ENCODE measurements at places on chromosomes 6 and 20.

DNA sequence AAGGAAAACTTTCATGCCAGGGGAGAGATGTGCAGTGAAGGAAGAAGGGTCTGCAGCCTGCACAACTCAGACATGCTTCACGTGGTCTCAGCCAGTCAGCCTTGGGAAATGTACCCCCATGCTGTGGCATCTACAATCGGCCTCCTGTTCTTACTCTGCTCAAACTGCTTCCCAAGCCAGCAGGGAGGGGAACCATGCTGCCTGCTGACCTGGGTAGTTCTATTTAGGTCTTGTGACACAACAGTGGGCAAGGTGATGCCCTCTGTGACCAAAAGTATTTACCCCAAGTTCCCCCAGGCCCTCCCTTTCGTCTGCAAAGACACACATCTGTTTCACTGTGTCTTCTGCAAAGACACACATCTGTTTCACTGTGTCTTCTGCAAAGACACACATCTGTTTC, 106.9 kb downstream of the SLC23A2 start:
- DNase-seq, result no peak

- DNase-seq, result peak; percentile 72
These were observed 38.5 kb upstream of the MLIP start for GRCh38 chr6:54072635-54073313.

DNA sequence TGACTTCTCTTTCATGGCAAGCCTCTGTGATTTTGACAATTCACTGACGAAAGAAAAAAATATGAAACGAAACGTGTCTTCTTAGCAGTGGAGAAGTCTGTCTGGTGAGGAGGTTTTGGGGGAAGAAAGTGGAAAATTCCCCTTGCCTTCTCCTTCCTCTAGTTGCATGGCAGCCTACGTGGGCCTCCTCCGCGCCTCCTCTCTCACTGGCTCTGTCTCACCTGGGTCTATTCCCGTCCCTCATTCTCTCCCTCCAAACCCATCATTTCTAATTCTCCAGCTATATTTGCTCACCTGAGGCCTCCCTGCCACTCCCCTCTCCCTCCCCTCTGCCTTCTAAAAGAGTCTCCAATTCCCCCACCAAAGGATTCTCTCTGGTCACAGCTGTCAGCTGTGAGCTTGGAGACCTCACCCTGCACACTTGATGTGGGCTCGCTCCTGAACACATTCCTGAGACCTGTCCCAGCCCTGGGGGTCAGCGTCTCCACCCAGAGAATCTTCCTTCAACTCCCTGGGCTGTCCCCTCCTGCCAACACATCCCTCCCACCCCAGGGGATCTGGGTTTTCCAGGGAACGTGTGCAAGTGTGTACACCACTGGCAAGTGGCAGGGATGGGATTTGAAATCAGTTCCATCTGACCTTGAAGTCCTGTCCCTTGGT, 159.6 kb upstream of the PMEPA1 start:
- peak; percentile 15 for DNase-seq

- DNase-seq, result no peak
These were observed at the start of gene GDAP1L1 for GRCh38 chr20:44247131-44247571. Gene GDAP1L1 (plus strand): TSS chr20:44247308. CDS start chr20:44247335, 27 bp downstream.

DNA sequence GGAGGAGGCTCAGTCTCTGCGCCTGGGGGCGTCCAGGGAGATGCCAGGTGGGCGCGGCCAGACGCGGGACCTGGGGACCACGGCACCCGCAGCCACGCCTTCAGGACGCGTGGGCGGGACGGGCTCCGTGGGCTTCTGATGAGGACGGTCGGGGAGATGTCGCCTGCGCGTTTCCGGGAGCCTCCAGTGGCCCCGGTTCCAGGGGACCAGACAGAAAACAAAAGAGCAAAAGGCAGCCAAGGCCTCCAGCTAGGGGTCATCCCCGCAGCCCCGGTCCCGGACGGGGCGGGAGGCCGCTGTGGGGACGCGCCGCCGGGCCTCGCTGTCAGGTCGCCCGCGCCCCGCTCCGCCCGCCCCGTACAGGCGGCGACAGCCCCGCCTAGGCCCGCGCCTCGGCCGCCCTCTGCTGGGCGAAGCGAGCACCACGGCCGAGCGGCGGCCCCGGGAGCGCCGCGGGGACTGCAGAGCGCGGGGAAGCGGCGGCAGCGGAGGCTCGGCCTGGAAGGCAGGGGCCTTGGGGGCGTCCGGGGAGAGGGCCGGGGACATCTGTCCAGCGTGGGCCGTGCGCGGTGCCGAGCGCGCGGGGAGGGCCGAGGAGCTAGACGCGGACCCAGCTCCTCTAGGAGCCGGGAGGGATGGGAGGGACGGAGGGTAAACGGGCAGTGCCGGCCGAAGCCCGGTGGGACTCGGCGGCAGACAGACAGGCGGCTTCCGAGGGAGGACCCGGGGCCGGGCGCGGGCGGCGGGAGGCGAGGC, 48.7 kb downstream of the TMEM242 start:
- peak; percentile 79 for DNase-seq

DNA sequence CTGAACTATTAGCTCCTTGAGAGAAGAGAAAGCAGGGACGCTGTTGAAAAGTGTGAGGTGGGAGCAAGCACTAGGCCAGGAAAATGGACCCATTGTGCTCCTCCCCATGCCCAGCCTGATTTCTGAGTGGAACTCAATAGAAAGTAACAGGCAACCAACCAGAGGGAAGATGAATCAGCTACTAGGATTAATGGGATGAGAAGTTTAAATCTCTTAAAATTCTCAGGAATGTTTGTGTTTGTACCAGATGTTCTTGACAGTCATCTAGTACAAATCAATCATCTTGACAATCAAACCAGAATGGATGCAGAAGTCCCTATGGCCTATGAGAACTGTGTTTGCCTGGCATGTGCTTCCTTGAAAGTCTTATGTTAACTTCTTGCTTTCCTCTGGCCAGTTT, 48.9 kb downstream of the HDDC2 start:
- DNase-seq, result no peak

- DNase-seq, result no peak
These were observed 155.7 kb downstream of the CARMIL1 start for GRCh38 chr6:25434921-25435320.

GRCh38 chr6:44264154-44265006, 971 bp downstream of the NFKBIE start:
- DNase-seq, result no peak

GRCh38 chr6:34028691-34029360, 117.1 kb downstream of the GRM4 start:
- no peak for DNase-seq

DNA sequence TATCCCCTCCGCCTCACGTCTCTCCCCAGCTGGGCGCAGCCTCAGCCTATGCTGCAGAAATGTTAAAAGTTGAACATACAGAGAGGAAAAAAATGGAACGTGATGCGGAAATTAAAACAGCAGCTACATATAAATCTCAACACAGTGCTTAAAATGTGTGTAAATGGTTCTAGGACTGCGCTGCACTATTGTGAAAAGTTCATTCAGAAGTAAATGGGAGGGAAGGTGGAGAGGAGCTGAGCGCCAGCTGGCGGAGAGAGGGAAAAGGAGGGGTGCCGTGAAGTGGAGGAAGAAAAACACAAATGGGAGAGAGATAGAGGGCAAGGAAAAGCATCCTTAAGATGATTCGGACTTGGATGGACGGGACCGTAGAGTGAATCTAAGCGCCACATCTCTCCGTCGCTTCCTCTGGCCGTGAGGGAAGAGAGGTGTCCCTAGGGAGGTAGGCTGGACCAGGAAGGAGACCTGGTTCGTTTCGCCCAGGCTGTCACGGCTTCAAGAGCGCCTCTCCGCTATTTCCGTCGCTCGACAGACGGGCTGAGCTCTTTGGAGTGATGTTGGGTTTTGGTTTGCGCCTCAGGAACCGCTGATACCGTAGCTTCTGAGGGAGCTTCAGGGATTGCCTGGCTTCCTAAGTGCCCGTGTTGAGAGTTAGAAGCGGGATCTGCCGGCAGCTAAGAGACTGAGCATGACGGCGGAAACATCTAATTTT, 113.7 kb downstream of the TRIM27 start:
- DNase-seq, result no peak

DNA sequence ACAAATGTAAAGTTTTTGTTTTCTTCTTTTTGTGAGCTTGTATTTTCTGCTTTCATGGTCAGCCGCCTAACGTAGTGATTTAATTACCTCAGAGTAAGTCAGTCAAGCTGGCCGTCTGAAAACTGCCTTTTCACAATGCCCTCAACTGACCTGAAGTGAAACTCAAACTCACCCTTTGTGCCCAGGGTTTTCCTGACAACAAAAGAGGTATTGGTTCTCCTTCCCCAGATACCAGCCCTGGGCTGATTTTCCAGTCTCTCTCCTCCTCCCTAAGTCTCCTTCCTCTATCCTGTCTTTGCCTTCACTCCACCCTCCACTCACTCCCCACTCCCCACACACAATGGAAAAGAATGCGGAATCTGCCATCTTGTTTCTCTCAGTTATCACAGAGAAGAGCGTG, 184.5 kb upstream of the HEY2 start:
- no peak for DNase-seq

DNA sequence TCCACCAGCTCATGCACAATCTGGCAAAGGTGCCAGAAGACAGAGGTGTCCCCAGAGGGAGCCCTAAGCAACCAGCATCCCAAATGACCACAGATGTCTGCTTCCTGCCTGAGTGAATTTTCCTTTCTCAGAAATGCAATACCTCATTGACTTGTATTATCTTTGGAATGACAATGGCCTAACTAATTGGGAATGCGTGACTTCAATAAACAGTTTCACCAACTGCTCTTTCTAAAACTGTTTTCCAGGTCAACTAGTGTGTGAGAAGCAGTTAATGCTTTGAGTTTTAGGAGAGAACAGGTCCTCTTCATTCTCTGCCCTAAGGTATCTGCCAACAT, 108.9 kb upstream of the SNX9 start:
- DNase-seq, result no peak

DNA sequence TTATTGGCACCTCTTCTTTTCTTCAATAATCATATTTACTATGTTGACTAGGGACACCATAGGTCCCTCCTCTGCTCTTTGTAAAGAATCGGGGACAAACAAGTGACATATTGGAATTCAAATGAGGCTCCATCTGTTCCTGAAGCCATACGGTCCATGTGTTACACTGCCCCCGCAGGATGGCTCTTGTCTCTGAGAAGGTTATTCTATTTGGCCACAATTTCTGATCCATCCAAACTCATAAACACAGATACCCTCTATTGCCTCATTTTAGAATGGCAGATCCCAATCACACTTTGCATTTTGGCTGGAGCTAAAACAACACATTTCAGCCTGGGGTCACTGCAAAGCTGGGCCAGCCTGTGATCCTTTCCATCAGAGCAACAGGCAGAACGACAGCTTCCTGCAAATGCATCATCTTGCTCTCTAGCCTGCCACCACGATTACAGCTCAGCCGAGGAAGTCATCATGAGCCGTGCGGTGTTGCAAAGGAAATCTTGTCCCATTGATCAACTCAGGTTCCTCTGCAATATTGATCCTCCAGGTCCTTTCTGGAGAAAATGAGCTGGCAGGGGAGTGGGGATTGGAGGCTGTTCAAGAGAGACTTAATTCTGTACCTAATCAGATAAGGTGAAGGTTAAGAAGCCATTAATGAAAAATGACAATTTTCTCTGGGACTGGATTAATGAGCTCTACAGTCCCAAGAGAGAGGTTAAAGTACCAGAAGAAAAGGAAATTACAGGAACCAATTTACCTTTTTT, 73.1 kb downstream of the AGPAT4 start:
- DNase-seq, result no peak

- DNase-seq, result no peak
These were observed 5.2 kb downstream of the C20orf204 start for GRCh38 chr20:64041040-64041780.

DNA sequence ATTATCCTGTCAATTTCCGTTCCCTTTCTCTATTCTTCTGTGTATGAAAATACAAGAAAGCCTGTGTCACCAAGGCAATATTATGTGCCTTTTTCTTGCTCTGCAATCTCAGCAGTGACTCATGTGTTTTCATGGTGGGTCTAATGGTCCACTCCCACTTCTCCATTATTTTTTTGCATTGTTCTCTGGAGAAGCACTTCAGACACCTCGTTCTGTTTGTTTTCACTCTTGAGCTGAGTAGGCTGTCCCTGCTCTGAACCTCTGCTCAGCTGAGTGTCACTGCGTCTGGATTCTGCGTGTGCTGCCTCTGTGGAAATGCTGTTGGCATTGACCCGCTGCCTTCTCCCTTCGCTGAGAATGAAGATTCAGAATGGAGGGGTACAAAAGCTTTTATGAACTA, 230.6 kb downstream of the TMEM242 start:
- no peak for DNase-seq

- no peak for DNase-seq
These were observed 579 bp downstream of the LRFN2 start for GRCh38 chr6:40586369-40587201.

DNA sequence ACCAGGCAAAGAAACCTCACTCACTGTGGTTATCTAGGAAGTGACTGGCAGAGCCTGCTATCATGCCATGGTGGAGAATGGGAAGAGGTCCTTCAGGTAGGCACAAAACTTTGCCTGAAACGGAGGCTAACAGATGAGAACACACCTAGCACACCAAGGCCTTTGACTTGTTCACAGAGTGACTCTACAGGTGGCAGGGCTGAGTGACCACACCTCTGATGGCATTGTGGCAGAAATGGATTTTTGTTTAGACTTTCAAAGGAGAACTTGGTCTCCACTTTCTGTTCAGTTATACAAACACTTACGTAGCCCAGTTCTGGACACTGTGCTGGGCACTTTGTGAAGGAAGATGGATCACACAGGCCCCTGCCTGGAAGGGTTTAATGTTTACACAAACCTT, 116.3 kb upstream of the ENPP5 start:
- DNase-seq, result no peak

- peak; percentile 49 for DNase-seq
These were observed 66.6 kb upstream of the CTNNBL1 start for GRCh38 chr20:37627060-37627766.

DNA sequence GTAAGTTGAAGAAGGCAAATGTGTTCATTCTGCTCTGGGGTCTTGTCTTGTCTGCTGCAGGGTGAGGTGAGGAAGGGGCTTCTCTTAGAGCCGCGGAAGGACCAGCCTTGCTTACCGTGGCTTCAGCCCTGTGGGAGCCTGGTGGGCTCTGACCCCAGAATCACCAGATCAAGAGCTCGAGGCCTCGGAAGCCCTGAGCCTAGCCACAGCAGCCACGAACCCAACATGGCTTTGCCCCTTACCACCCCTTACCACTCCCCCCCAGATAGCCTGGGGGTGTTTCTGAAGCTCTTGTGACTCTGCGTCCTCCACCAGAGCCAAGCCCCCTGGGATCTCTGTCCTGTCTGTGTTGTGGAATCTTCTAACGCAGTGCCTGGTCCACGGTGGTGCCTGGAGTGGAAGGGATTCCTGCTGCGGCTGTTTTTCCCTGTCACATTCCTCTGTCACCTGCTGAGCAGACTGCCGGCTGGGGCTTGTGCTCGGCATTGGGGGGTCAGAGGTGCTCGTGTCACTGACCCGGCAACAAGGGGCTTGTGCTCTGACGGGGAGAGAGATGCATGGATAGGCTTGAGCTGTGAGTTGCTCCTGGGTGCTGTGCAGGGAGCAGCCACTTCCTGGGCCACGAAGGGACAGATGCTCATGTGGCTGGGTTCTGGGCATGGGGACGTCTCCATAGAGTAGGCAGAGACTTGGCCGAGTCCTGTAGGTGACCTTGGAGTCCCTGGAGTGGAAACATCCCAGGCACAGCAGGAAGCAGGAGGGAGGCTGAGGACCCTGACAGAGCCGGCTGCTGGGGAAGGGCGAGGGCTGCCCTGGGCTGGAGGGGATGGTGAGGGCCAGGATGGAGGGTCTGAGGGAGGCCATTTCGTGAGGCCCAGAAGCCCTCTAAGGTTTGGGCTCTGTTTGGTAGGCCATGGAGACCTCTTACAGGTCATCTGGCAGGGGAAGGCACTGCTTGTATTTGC, 316.0 kb downstream of the QKI start:
- no peak for DNase-seq
